ENCODE measurements at places on chromosomes 3 and 15.

GRCh38 chr15:99095626-99096025, 9.3 kb upstream of the SYNM start:
- DNase-seq, result no peak

DNA sequence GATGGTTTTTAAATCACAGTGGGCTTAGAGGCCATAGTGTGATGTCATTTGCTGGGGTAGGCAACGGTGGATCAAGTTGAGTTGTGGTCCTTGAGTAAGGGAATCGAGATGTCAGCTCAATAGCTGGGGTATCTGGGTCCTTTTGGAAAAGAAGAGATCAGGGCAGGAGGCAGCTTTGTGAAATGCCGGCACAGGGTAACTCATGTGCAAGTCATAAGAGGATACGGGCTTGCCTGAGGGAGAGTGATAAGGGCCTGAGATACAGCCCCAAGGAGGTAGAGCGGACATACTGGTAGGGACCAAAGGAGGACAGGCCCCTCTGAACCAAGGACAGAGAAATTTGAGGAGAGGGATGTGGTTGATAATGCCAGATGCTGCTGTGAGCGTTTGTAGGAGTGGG, 4.2 kb upstream of the FAM131A start:
- DNase-seq, result no peak

DNA sequence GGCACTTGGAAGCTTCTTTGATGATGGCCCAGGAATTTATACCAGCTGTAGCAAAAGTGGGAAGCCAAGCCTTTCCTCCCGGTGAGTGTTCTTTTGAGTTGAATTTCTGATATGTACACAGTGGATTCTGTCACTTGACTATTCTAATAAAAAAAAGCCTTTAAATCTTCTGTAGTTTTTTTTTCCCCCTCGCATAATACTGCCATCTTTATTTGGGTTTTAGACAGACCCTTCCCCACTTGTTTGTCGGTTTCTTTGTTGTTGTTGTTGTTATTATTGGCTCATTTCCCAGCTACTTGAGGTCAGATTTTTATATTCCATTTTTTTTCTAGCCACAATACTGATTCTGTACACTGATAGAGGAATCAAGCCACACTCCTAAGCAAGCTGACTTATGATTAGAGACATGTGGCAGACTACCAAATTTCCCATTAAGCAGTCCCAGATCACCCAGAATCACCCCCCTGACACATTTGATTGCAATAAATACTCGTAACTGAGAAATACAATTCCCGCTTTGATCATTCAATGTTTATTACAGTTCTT, 122.4 kb upstream of the IL12A start:
- DNase-seq, result no peak

DNA sequence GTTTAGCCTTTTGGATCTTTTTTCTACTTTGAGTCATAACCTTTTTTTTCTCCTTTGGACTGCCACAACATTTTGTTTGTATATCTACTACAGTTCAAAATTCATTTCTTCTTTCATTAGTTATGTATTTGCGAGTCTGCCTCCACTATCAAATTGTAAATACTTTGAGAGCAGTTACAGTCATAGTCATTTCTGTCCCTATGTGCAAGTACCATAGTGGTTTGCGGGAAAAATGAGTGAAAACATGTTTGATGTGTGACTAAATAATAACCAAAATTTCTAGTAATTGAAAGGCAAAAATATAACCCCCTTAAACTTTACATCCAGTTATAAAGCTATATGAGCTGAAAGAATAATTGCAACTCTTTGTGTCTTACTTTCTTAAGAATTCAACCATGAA, 45.8 kb upstream of the CCDC50 start:
- no peak for DNase-seq

GRCh38 chr15:70406617-70407335, 309.1 kb upstream of the TLE3 start:
- no peak for DNase-seq

DNA sequence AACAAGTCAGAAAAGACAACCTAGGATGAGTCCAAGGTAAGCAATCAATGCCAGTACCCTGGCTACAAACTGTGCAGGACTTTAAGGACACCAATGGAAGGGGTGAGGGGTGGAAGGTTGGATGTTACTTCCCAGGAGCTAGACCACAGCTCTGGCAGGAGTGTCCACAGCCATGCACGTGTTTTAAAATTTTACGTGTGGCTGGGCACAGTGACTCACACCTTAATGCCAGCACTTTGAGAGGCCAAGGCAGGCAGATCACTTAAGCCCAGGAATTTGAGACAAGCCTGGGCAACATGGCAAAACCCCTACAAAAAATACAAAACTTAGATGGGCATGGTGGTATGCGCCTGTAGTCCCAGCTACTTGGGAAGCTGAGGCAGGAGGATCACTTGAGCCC, 14.7 kb upstream of the HDC start:
- no peak for DNase-seq

DNA sequence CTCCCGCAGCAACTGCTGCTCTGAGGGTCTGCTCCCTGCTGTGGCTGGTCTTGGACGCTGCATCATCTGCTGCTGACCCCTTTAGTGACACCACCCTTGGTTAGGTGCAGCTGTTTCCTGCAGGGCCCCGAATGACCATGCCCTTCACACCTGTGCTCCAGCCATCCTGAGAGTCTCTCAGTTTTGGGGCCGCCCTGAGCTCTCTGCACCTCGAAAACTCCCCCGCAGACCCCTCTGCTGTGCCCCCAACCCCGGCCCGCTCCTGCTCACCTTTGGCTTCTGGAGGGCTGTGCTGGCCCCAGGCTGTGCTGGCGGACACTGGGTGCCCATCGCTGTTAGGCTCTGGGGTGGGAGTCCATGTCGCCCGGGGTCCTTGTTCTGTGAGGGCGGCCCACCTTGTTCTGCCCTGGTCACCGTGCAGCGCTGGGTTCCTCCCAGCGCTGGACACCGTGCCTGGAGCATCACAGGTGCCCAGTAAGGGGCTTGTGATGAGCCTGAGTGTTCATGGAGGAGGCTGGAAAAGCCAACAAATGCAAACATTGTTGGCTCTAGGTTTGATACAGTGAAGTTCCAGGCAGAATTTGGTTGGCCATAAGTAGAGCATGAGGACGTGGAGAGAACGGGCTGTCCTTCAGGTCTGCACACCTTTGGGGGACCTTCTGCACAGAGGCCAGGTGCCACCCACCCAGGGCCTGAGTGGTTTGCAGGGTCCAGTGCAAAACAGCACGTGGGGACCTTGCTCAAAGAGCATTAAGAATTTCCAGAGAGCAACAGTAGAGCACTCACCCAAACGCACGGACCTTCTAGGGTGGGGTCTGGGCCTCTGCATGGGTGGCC, 12.3 kb downstream of the ABTB1 start:
- DNase-seq, result no peak

GRCh38 chr3:194906970-194907629, 221.4 kb downstream of the FAM43A start:
- no peak for DNase-seq

DNA sequence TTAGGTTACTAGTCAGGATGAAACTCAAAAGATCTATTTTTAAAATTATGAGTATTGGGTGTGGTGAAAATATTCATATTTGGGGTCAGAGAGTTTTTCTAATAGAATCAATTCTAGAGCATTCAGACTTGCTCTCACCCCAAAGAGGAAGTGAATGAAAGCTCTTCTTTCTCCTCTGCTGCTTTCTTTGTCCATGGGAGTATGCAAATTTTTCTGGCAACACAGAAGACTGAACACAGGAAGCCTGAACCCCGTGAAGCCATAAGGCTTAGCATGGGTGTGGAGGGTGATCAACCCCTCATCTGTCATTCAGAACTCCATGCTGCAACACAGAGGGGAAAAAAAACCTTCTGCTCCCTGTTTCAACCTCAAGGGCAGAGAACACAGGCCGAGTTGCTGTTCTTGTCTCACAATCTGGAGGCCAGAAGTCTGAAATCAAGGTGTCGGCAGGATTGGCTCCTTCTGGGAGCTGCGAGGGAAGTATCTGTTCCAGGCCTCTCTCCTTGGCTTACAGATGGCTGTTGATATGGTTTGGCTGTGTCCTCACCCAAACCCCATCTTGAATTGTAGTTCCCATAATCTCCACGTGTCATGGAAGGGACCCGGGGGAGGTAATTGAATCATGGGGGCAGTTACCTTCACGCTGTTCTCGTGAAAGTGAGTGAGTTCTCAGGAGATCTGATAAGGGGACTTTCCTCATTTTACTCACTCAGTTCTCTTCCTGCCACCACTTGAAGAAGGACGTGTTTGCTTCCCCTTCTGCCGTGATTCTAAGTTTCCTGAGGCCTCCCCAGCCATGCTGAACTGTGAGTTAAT, 33.7 kb upstream of the CD47 start:
- DNase-seq, result no peak
